Right cardiac atrium (tissue), 5 donors: ENCODE measurements at places on chromosomes 12 and 14. TPM values are rescaled to one million over a fixed set of nuclear protein-coding genes. Genes with fewer than 3 reads are reported as not detected.

Gene UBC
- 1,046 TPM for total RNA-seq

Gene BMAL2
- 1.9 TPM for total RNA-seq

Gene ALX1
- not detected for total RNA-seq

Gene RERG
- 8.0 TPM for total RNA-seq

Gene ITGA7
- total RNA-seq = 465 TPM

Gene CLEC9A
- total RNA-seq = not detected

DNA sequence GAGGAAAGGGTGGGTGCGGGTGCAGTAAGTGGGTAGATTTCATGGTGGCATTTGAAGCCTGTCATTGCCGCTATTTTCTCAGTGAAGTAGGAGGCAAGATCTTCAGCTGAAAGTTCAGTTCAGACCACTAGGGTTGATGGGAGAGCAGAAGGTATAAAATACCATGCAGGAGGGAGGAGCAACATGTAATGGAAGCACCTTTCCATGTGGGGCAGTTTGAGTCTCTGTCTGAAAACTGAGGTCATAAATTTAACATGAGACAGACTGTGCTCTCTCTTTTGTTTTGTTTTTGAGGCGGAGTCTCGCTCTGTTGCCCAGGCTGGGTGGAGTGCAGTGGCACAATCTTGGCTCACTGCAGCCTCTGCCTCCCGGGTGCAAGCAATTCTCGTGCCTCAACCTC, 22.7 kb downstream of the LRRC74A start:
- DNase-seq = no peak

DNA sequence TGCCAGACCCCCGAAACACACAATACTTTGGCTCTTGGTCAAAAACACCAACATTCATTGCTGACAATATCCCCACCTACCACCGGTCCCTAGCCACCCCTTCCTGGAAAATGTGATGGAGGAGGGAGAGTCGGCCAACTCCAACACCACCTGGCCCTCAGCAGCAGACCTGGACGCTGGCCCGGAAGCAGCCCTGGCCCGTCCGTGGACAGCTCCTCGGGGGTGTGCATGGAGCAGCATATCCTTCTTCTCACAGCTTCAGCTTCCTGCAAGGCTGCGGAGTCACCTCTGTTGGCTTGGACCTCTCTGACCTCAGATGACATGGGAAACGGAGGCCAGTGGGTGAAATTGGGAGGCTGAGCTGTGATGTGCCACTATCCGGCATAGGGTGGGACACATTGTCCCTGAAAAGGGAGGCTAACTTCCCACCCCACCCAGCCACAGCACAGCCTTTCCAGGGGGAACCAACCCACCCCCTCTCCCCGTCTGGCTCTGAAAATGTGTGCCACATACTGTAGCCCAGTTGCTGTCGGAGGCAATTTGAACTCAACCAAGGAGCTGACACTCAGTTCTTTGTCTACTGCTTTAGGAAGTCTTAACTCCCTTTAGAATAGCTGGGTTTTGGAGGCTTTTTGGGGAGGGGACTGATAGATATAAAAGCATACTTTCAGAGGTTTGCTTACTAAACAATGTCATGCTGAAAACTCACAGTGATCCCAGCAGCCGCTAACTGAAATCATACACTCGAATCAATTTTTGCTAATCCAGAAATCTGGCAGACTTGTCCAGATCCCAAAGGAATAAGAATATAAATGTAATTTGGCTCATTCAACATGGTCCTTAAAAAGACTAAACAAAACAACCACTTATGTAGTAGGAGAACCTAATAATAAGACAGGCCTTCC, 43.1 kb upstream of the LTA4H start:
- DNase-seq = peak; percentile 86

DNA sequence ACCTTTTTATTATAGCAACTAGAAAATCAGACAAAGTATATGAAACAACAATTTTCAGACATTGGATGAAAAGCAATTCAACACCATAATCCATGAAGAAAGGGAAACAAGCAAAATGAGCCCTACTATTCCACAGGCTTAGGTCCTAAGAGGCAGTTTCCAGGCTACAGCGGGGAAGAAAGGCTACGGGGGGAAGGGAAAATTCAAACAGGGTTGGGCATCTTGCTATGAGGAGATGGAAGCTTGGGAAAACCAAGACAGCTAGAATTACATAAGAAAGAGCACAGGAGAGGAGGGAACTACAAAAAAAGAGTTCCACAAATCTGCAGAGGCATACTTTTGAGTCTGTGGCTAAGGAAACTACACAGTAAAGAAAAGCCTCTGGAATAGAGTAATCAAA, 356.0 kb upstream of the CLEC14A start:
- no peak for DNase-seq

DNA sequence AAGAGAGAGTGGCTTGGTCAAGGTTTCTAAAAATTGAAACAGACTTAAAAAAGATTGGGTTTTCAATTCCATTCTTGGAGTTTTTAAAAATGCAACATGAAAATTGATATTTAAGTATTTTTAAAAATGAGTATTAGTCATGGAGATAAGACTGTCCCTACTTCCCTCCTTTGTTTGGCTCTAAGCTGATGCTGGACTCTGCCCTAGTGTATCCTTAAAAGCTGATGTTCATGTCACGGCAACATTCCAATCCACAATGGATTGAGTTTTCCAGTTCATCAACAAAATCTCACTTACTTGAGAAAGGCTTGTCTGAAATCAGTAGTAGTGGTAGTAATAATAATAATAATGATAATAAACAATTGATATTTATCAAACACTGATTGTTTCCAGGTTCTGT, 119.0 kb upstream of the SLC38A2 start:
- DNase-seq = no peak

DNA sequence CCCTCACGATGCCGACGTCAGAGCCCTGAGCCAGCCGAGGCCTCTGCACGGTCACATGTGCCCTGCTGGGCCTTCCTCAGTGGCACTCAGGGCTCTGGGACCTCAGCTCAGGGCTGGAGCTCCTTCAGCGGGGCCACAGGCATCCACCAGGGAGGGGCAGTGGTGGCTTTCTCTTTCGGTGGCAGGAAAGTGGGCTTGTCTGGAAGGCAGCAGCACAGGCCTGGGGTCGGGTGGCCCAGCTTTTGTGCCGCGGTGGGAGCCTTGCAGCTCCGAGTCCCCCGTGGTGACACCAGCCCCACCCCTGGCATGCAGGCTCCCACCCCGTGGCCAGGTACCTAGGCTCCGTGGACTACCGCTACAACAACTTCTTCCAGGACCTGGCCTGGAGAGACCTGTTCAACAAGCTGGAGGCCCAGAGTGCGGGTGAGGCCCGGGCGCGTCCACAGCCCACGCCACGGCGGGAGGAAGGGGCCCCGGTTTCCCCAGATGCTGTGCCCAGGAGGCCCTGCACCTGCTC, 14.2 kb upstream of the TEX22 start:
- no peak for DNase-seq

DNA sequence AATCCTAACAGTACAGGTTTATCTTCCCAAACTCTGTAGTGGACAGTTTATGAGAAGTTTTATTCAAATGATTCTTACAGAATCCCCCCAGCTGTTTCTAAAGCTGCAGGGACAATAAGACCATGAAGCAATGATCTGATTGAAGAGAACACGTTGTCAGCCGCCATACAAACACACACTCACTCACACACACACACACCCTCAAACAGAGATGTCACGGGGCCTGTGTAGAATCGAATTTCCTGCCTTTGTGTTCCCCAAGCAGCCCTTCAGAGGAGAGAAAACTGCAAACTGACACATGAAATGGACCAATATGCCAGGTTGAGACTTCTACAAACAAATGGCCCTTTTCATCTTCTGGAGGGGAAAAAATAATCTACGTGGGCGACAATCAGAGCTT, 80.5 kb upstream of the TBX3 start:
- no peak for DNase-seq

GRCh38 chr12:122161682-122162081, 12.3 kb downstream of the IL31 start:
- no peak for DNase-seq

DNA sequence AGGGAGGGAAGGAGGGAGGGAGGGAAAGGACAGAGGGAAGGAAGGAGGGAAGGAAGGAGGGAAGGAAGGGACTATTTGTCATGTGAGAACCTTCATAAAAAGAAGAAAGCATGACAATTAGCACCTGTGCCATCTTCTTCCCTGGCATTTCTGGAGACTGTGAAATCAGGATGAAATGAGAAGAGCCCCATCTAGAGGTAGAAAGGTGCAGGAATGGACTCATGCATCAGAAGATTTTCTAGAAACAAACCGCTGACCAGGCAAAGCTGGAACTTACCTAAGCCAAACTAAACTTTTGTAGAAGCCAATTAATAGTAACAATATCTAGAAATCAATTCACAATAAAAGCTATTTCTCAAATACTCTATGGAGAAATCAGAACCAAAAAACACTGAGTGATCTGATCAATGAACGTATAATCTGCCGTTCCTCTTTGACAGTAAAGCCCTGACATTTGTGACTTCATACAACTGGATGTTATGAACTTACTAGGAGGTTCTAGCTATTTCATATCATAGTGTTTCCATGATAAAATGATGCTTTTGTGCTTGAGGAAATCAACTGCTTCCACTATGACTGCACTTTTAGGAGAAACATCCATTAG, 24.4 kb upstream of the CRACR2A start:
- no peak for DNase-seq

GRCh38 chr14:21915826-21916225, 242.2 kb upstream of the OR4E1 start:
- DNase-seq = no peak

DNA sequence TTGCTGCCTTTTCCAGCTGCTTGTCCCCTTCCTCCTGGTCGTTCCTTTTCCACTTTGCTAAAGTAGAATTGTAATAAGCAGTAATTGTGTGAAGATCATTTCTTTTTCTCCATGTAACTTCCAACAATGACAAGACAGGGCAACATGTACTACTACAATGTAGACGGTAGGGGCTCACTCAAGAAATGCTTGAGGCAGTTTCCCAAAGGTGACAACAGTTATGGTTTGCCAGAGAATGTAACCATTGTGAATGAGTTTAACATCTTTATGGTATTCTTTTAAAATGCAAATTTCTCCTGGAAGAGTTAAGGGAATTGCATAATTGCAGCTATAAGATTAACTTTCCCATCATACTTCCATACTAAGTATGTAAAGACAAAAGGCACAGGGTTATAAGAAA, 23.8 kb upstream of the PHLDA1 start:
- no peak for DNase-seq

DNA sequence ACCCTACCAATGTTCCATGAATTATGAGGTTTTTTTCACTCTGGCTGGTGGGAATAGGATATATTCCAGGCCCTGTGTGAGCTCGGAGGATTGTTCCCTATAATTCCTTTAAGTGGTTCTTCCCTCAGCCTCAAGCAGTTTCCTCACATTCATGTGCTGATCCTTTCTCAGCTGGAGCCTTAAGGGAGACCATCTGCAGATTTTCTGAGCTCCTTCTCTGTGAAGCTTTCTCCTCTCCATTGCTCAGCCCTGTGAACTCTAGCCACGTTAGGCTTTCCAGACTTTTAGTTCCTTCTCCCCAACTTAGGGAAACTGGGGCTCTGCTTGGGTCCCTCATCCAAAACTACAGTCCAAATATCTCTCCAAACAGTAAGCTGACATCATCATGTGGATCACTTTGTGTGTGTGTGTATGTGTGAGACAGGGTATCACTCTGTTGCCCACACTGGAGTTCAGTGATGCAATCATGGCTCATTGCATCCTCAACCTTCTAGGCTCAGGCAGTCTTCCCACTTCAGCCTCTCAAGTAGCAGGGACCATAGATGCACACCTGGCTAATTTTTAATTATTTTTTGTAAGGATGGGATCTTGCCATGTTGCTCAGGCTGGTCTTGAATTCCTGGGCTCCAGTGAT, 219.5 kb upstream of the OTX2 start:
- DNase-seq = no peak

DNA sequence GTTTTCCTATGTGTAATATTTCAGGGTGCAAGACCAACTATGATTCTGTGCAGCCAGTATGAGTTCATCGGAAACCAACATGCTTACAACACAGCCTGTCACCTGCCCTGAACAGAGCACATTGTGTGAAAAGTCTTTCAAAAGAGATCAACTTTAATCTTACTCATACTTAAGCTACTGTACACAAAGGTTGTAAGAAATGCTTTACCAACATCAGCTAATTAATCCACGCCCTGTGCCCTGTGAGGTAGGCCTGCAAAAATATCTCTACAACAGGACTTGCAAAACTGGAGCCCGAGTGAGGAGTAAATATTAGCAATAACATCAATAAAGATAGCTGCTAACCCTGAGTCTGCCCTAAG, 15.1 kb downstream of the APPL2 start:
- no peak for DNase-seq

GRCh38 chr12:6407236-6407954, 23.4 kb downstream of the LTBR start:
- no peak for DNase-seq

- no peak for DNase-seq
These were observed 174.8 kb downstream of the APAF1 start for GRCh38 chr12:98819821-98820404.

DNA sequence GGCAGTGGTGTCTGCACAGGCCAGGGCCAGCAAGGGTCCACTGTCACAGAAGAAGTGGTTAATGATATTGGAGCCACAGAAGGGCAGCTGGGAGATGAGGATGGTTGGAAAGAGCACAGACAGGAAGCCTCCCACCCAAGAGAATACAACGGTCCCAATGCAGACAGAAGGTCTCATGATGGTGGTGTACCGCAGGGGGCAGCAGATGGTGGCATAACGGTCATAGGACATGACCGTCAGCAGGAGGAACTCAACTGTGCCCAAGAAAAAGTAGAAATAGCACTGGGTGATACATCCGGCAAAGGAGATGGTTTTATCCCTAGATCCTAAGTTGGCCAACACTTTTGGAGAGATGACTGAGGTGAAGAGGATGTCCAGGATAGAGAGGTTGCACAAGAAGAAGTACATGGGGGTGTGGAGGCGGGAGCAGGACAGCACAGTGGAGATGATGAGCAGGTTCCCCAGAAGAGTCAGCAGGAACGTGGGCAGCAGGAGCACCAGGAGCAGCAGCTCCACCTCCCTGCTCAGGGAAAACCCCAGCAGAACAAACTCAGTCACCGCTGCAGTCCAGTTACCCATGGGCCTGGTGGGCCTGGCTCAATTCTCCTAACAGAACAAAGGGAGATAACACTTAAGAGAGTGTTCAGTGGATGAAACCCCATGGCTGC, 9.8 kb downstream of the OR6J1 start:
- no peak for DNase-seq

GRCh38 chr14:37992499-37992898, 215.2 kb upstream of the SSTR1 start:
- DNase-seq = no peak

- DNase-seq = no peak
These were observed 34.7 kb upstream of the YY1 start for GRCh38 chr14:100203962-100204834.

GRCh38 chr12:67241482-67241881, 27.7 kb upstream of the CAND1 start:
- no peak for DNase-seq
